Kidney capillary endothelial cell (primary cell): ENCODE measurements at places on chromosomes 6 and 20.

GRCh38 chr6:55034752-55035151, 139.6 kb upstream of the HCRTR2 start:
- DNase-seq, result no peak

- peak; percentile 26 for DNase-seq
Observed at GRCh38 chr20:61263084-61263695, 11.1 kb downstream of the CDH4 start.

GRCh38 chr6:37576336-37576737, 76.6 kb upstream of the CCDC167 start:
- DNase-seq, result peak; percentile 54

- DNase-seq, result no peak
Observed at GRCh38 chr20:64140061-64140931, 24.0 kb upstream of the MYT1 start.

DNA sequence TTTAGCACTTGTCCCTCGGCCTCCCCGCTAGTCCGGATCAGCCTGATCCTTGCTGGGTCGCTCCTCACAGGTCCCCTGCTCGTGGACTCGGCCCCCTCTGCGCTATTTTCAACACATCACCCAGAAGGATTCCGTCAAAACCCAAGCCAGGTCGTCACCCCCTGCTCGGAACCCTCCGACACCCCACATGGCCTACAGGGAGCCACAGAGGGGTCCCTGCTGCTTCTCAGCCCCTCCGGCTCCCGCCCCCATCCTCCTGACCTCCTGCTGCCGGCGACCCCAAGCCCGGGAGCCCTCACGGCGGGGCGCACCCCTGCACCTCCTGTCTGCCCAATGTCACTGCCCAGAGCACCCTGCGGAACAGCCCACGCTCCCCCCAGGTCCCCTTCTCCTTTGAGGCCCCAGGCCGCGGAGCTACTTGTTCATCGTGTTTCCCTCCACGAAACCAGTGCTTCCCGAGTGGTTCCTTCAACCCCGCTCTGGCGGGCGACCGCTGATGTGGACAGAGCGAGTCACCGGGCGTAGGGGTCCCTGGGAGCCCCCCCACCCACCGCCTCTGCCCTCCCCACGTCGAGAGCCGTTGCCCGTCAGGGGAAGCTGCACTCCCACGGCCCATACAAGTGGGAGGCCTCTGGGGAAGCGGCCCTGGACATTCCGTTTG, 638 bp upstream of the MYL9 start:
- no peak for DNase-seq
